Pancreas (tissue), 10 donors: ENCODE measurements at places on chromosomes 1 and 21. TPM values are rescaled to one million over a fixed set of nuclear protein-coding genes. Genes with fewer than 3 reads are reported as not detected.

Gene LCE6A
- not detected for total RNA-seq

DNA sequence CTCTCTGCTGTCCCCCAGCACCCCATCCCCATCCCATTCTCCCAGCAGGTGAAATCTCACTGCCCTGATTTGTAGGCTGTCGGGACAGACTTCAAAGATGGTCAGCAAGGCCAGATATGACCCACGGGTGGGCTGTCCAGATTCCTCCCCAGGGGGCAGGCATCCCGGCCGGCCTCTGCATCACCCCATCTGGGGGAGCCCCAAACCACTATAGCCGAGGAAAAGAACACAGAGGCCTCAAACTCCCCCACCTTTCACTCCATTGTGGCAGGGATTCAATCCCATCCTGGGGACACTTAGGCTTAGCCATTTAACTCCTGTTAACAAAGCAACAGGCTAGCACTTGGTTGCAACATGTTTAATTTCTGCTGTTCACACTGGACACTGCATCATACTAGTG, 8.8 kb downstream of the MUL1 start:
- no peak for DNase-seq
- H3K4me1 ChIP-seq, result no peaks in the 10 kb centered on the region
- peaks cover 40% of the 10 kb centered on the region for H3K36me3 ChIP-seq
- no peak overlapping the region for H3K27ac ChIP-seq
- H3K27me3 ChIP-seq, result no peaks in the 10 kb centered on the region

Gene FBXO42
- total RNA-seq, result 11.9 TPM

- no peaks in the 10 kb centered on the region for H3K4me1 ChIP-seq
- no peaks in the 10 kb centered on the region for H3K27me3 ChIP-seq
- H3K27ac ChIP-seq, result no peak overlapping the region
- DNase-seq, result no peak
- H3K36me3 ChIP-seq, result no peaks in the 10 kb centered on the region
These were observed 123.3 kb downstream of the GRIK3 start for GRCh38 chr1:36910886-36911540.

- H3K27me3 ChIP-seq, result no peaks in the 10 kb centered on the region
- no peaks in the 10 kb centered on the region for H3K36me3 ChIP-seq
- H3K4me3 ChIP-seq, result no peak overlapping the region
These were observed 8.7 kb downstream of the CD247 start for GRCh38 chr1:167509587-167509986.

Gene FCRL1
- 0.18 TPM for total RNA-seq

Gene CRABP2
- total RNA-seq, result 1.5 TPM

DNA sequence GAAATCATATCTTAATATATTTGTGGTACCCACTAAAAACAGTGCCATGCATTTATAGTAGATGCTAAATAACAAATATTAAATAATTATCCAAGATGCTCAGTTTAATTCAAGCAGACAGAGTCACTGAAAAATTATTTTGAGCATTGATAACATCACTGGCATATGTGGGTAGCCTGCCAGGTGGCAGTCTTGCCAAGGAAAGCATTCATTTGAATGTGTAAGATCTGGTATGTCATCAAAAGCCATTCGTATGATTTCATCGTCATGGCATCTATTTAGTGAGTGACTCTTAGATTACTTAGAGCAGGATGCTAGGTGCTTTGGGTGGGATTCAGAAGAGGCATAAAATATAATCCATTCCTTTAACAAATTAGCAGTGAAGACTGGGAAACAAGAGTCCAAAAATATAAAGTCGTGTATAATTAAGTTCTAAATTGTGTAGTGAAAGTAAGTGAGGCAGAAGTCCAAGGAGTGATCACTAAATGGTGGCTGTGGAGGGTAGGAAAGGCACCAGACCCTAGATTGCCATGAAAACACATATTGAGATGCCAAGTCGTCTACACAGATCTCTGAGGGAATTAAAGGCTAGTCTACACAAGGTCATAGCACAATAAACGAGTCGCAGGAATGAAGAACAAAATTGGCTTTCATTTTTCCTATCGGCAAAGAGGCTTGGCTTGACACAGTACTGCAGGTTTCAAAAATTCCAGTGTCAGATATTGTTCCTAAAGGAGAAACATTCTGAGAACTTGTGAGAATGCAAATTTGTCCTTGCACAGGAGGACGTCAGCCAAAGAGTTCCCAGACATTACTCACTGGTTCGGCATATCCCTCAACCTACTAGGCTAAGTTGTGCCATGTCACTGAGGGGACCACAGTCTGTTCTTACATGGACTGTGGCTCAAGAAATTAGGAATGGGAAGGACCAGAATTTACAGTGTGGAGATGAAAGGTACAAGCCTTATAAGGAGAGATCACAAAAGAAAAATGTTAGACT, 130.8 kb downstream of the LYPLAL1 start:
- no peaks in the 10 kb centered on the region for H3K27me3 ChIP-seq
- no peaks in the 10 kb centered on the region for H3K36me3 ChIP-seq
- DNase-seq, result peak; percentile 21
- H3K4me1 ChIP-seq, result no peaks in the 10 kb centered on the region
- H3K27ac ChIP-seq, result no peak overlapping the region

Gene DENND1B
- 8.3 TPM for total RNA-seq

DNA sequence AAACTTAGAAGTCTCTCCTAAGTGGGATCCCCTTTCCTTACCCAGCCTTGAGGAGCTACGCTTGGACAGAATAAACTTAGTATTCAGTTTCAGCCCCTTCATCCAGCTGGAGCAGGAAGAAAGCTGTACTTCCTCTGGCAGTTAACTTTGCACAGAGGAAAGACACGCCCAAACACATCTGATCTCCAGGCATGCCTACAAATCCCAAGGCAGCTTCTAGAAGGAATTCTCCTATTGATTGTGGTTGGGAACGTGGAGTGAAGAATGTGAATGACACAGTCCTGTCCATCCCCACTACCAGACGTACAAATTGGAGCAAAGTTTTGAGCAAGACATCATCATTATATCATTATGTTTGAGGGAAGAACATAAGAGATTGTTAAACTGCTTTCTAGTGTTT, 6.6 kb upstream of the AK4 start:
- H3K27ac ChIP-seq, result no peak overlapping the region
- no peaks in the 10 kb centered on the region for H3K4me1 ChIP-seq
- H3K36me3 ChIP-seq, result no peaks in the 10 kb centered on the region
- no peak for DNase-seq
- no peak overlapping the region for H3K4me3 ChIP-seq

DNA sequence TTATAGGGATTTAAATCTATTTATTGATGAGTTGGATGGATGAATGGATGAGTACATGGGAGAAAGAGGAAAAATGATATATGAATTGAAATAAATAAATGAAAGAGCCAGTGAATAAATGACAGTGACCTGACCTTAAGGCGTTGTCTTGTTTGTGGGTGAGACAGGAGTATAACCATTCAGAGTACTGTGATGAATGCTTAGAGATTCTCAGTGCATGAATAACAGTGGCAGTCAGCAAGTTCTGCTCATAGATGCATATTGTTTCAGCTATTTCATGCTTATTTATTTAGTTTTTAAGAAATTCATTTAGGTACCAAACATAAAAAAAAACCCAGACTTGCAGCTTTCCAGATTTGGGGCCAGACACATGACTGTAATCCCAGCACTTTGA, 116.4 kb downstream of the FGGY start:
- no peak for DNase-seq
- H3K27ac ChIP-seq, result no peak overlapping the region
- H3K27me3 ChIP-seq, result no peaks in the 10 kb centered on the region
- H3K4me1 ChIP-seq, result no peaks in the 10 kb centered on the region
- H3K36me3 ChIP-seq, result no peaks in the 10 kb centered on the region

Gene FAM177B
- 0.20 TPM for total RNA-seq

- no peaks in the 10 kb centered on the region for H3K27me3 ChIP-seq
- no peaks in the 10 kb centered on the region for H3K36me3 ChIP-seq
- H3K4me3 ChIP-seq, result no peak overlapping the region
- H3K27ac ChIP-seq, result no peak overlapping the region
These were observed 1.1 kb downstream of the CD84 start for GRCh38 chr1:160578175-160578524.

Gene AMY1B
- total RNA-seq, result 0.32 TPM

GRCh38 chr1:246280551-246280950, 226.5 kb downstream of the SMYD3 start:
- no peak overlapping the region for H3K27ac ChIP-seq
- no peaks in the 10 kb centered on the region for H3K36me3 ChIP-seq
- no peak overlapping the region for H3K4me3 ChIP-seq

Gene RAB3B
- total RNA-seq, result 0.83 TPM

- no peak overlapping the region for H3K27ac ChIP-seq
- no peaks in the 10 kb centered on the region for H3K36me3 ChIP-seq
- H3K4me1 ChIP-seq, result no peaks in the 10 kb centered on the region
- DNase-seq, result no peak
- H3K4me3 ChIP-seq, result no peak overlapping the region
These were observed 18.7 kb downstream of the SLC19A1 start for GRCh38 chr21:45523411-45524101.

Gene ADGRL4
- total RNA-seq, result 3.2 TPM

DNA sequence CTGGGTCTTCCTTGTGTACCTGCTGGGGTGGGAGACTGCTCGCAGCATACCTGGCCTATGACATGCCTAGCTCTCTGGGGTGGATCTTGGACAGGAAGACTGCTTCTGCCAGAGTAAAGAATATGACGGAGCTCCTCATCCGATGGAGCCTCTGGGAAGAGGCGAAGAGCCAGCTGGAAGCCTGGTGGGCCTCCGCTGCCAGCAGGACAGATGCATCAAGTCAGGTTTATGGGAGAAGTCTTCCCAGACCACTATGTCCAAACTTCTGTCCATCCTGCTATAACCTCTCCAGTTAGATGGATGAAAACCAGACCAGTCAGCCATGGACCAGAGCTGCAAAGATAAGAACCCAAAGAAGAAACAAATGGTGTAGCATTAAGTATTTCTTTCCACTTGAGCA, 27.7 kb upstream of the NGF start:
- no peak for DNase-seq
- no peak overlapping the region for H3K4me3 ChIP-seq
- H3K36me3 ChIP-seq, result no peaks in the 10 kb centered on the region
- no peaks in the 10 kb centered on the region for H3K4me1 ChIP-seq
- H3K27ac ChIP-seq, result no peak overlapping the region

DNA sequence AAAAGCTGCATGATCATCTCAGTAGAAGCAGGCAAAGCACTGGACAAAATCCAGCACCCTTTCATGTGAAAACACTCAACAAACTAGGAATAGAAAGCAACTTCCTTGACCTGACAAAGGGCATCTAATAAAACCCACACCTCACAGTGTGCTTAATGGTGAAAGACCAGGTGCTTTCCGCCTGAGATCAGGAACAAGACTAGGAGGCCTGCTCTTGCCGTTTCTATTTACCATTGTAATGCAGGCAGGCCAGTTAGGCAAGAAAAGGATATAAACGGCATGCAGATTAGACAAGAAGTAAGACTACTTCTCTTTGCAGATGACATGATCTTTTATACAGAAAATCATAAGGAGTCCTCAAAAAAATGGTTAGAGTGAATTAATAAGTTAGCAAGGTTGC, 37.2 kb downstream of the SLC37A1 start:
- no peaks in the 10 kb centered on the region for H3K4me1 ChIP-seq
- H3K4me3 ChIP-seq, result no peak overlapping the region
- no peak for DNase-seq
- H3K27ac ChIP-seq, result no peak overlapping the region
- peaks cover 12% of the 10 kb centered on the region for H3K36me3 ChIP-seq

DNA sequence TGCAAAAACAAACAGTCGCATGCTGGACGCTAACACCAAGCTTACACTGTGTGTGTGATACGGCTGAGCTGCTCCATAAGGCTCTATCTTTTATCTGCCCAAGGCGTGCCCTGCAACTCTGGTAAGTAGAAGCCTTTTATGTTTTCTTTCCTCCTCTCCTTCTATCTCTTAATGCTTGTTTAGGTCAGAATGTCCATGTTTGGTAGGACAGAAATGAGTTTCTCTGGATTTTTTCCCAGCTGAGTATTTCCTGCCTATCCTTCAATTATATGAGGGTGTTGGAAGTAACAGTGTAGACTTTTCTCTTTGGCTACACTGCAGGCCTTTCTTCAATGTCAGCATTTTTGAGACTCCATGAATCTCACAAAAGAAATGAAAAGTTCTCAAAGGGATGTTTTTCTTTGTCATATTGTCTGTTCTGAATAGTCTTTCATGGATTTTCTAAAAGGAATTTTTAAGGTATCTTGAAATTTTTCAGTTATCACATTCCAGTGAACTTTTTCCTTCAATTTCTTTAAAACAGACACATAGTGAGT, 124.2 kb downstream of the MACF1 start:
- no peak overlapping the region for H3K4me3 ChIP-seq
- no peak for DNase-seq
- H3K36me3 ChIP-seq, result peaks cover 3% of the 10 kb centered on the region
- H3K27me3 ChIP-seq, result no peaks in the 10 kb centered on the region

Gene TIMM17A
- total RNA-seq, result 17.4 TPM

Gene SPRR2G
- not detected for total RNA-seq

DNA sequence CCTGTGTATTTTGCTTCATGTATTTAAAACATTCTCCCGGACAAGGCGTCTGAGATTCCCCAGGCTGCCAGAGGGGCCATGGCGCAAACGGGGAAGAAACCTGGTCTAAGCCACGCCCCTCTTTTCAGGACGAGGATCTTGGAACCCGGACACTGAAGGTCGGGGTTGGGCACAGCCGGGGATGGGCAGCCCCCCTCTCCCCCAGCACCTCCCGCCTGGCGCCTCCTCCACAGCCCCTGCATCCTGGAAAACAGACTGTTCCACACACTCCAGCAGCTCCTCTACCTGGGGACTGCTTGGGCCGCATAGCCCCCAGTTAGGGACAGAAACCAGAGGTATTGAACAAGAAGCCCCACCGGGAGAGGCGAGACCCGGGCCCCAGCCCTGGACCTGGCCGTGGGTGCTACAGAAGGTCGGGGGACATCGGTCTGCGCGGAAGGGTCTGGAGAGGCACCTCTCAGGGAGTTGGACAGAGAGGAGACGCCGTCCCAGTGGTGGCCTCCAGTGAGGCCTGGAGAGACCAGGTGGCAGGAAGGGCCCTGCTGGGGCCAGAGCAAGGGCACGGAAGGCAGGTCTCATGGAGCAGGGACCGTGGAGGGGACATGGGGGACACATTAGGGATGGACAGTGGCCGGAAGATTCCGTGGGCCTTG, 5.4 kb downstream of the TP73 start:
- no peaks in the 10 kb centered on the region for H3K4me1 ChIP-seq
- no peak overlapping the region for H3K4me3 ChIP-seq
- peak; percentile 55 for DNase-seq
- H3K27me3 ChIP-seq, result no peaks in the 10 kb centered on the region
- H3K27ac ChIP-seq, result no peak overlapping the region

- no peaks in the 10 kb centered on the region for H3K27me3 ChIP-seq
- H3K36me3 ChIP-seq, result no peaks in the 10 kb centered on the region
- no peak overlapping the region for H3K27ac ChIP-seq
- H3K4me3 ChIP-seq, result no peak overlapping the region
These were observed 311.5 kb upstream of the DEPDC1 start for GRCh38 chr1:68808351-68808750.

Gene OR6N2
- total RNA-seq, result not detected

- no peak overlapping the region for H3K27ac ChIP-seq
- no peaks in the 10 kb centered on the region for H3K4me1 ChIP-seq
- H3K4me3 ChIP-seq, result no peak overlapping the region
- no peaks in the 10 kb centered on the region for H3K27me3 ChIP-seq
- no peak for DNase-seq
These were observed 4.1 kb upstream of the GRIK1 start for GRCh38 chr21:29943885-29944284.

GRCh38 chr21:41923631-41924367, 30.0 kb downstream of the C2CD2 start:
- no peak overlapping the region for H3K4me3 ChIP-seq
- H3K27ac ChIP-seq, result peak overlapping the region; percentile 47
- no peaks in the 10 kb centered on the region for H3K36me3 ChIP-seq
- H3K4me1 ChIP-seq, result peaks cover 12% of the 10 kb centered on the region
